ENCODE measurements at places on chromosomes 5 and 9.

DNA sequence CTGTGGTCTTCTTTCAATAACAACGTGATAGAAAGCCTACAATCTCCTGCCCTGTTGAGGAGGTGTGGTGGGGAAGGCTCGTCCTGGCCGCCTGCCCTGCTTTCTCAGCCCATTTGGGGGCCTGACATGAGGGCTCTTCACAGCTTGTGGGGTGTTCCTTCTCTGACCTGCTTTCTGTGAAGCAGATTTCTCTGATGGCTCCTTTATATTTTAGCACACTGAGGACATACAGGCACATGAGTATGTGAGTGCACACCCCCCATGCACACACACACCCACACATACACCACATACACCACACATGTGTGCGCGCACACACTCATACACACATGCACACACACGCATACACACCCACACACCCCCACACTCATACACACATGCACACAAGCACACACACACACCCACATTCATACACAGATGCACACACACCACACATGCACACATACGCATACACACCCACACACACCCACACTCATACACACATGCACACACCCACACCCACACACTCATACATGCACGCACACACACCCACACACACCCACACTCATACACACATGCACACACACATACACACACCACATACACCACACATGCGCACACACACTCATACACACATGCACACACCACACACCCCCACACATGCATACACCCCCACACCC is 117.5 kb downstream of the COL5A1 start:
- no peak for DNase-seq

DNA sequence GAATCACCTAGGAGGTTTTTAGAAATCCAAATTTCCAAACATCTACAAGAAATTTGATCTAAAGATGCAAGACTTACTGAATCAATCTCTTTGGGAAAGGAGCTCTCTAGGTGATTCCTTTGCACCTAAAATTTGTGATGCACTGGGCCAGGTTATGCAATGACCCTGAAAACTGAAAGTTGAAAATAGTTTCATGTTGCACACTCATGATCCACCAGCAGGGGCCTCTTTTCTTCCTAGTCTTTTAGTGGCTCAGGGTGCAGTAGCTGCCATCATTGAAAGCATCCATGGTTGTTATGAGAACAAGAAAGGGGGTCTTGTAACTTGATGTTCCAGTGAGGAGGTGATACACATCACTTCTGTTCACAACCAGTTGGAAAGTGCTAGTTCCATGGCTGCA is 486.8 kb downstream of the PSAT1 start:
- no peak for DNase-seq

GRCh38 chr9:113548221-113549041 is 84.9 kb downstream of the RGS3 start:
- DNase-seq = no peak

GRCh38 chr5:168076561-168076991 is 214.9 kb upstream of the WWC1 start:
- no peak for DNase-seq

DNA sequence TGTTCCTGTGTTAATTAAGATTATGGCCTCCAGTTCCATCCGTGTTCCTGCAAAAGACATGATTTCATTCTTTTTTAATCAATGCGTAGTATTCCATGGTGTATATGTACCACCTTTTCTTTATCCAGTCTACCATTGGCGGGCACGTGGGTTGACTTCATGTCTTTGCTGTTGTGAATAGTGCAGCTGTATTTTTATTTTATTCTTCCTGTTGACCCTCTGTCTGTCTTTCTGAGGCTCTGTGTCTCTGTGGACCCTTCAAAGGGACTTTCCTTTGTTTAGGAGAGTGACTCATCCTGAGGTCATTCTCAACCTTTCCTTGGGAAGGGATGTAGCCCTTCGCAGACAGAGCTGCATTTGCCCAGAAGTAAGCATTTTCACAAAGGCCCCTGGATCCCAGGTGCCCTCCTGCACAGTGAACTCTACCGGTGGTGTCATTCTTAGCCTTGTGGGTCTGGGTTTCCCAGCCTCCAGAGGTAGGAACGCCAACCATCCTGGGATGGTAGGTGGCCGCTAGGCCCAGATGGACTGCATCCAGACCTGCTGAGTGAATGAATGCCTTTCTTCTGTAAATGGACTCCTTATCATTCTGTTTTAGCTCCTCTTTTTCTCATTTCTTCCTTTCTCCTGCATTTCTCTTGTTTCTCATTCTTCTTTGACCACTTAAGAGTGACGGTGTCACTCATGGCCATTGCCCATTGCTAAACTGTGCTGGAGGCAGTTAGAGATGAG is 22.4 kb downstream of the TRIO start:
- no peak for DNase-seq

DNA sequence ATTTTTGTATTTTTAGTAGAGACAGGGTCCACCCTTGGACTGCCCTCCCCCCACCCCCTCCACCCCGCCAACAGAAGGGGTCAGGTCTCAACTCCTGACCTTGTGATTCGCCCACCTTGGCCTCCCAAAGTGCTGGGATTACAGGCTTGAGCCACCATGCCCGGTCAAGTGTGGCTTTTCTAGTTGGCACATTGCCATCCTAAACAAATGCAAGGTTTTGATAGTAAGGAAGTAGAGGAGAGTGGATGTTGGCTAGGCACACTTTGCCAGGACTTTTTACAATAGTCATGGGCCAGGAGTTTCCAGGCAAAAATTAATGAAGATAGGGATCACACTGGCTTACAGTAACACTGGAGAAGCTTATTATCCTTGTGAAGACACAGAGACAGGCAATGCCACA is 62.4 kb downstream of the GALNT12 start:
- DNase-seq = no peak

- DNase-seq = no peak
Observed at GRCh38 chr5:180670586-180671359, 21.4 kb upstream of the FLT4 start.

- DNase-seq = no peak
Observed at GRCh38 chr5:159330131-159330800, at the start of gene IL12B. Gene IL12B, minus strand, starts transcription at chr5:159330487. Its CDS starts 3,705 bp downstream, at chr5:159326782.

GRCh38 chr5:105639068-105639467 is 2031.7 kb downstream of the EFNA5 start:
- DNase-seq = no peak

DNA sequence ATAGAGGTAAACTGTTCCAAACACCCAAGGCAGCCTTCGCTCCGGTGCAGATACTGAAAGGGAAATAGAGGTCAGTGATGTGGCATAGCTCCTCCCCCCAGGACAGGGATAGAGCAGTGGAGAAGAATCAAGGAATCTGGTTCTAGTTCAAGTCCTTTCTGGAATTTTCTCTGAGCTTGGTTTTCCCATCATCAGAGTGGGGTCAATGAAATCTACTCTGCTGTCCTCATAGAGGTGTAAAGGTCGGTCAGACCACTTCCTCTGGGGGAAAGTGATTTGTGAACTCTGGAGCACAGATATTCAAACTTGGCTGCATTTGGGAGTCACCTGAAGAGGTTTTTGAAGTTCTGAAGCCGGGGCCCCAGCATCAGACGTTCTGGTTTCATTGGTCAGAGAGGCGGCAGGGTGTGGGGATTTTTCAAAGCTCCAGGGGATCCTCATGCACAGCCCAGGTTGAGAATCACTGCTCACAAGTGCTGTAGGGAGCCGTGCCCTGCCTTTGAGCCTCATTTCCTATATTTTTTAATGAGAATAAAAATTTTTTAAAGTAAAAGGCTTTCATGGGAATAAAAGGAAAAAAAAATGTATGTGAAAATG is 105.7 kb upstream of the RAD23B start:
- no peak for DNase-seq

DNA sequence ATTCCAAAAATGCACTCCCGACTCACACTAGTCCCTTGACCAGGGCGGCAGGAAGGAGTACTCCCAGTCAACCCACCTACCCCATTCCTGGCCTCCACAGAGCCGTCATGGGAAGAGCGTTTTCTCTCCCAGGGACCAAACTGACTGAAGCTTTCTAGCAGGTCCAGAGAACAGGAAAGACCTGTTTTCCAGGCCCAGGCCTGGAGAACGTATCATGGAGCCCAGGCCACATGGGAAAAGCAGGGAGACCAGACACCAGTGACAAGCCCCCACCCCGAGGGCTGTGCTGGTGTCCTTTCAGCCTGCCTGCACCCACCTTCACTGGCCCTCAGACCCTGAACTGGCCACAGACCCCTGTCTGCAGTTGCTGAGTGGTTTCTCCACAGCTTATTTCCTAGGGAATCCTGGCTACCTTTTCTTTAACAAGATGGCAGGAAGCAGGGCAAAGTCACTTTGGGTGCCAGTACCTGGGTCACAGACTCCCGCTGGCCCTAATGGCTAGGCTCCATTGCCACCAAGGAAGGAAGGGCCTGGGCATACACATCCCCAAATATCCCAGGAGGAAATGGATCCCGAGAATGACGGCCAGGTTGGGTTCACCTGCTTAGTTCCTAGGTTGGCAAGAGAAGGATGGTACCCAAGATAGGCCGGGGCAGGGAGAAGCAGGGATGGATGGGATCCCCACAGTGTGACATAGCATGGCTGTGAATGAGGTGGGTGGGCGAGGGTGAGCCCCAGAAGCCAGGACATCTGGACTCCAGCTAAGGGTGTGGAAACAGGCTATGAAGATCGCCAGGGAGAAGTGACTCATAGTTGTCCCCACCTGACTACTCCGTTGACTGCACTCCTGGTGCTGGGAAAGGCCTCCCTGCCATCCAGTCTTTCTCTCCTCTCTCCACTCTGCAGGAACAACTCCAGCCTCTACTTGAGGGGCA is 12.2 kb downstream of the CCNI2 start:
- no peak for DNase-seq

GRCh38 chr9:78971540-78971939 is 600.2 kb upstream of the TLE4 start:
- no peak for DNase-seq

GRCh38 chr5:2374703-2375102 is 376.8 kb downstream of the IRX2 start:
- DNase-seq = no peak

DNA sequence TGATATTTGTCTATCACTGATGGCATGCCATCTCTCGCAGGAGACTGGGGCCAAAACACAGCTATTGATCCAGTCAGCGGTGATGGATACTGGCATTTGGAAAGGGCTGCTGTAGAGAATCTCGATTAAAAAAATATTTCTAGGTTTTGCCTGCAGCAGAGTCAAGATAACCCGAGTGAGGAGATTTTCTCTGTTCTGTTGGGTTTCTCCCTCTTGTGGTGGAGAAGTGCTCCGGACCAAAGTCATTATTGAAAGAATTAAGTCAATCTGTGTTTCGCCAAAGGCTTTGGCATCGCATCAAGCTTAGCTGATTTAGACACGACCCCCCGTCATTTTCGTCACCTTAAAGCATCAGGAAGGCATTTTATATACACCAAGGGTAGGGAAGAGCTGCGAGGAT is 97.1 kb upstream of the IRX2 start:
- DNase-seq = no peak

DNA sequence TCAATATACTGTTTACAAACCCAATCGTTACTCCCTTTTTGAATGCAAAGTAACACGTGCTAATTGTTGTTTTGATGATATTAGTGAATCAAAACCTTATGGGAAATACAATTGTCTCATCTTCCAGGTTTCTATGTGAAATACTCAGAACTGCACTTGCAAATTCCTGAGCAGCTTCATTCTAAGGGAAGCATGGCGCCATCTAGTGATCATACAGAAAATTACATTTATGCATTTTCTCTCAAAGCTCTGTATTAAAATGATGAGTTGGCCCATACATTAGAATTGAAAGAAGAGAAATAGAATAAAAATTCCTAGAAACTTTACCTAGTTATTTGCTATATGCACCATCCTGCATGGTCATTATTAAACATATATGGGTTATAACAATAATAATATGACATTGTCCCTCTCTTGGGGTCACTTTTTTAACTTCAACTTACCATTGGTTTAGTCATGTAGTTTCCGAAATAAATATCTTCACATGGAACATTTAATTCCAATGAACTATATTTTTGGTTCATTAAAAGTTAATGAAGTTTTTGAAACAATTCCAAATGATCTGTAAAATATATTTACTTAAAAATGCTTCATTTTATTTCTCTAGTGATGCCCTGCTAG is 220.0 kb downstream of the PDE4D start:
- no peak for DNase-seq

- no peak for DNase-seq
Observed at GRCh38 chr5:141954194-141954593, 3.8 kb downstream of the PCDH12 start.

DNA sequence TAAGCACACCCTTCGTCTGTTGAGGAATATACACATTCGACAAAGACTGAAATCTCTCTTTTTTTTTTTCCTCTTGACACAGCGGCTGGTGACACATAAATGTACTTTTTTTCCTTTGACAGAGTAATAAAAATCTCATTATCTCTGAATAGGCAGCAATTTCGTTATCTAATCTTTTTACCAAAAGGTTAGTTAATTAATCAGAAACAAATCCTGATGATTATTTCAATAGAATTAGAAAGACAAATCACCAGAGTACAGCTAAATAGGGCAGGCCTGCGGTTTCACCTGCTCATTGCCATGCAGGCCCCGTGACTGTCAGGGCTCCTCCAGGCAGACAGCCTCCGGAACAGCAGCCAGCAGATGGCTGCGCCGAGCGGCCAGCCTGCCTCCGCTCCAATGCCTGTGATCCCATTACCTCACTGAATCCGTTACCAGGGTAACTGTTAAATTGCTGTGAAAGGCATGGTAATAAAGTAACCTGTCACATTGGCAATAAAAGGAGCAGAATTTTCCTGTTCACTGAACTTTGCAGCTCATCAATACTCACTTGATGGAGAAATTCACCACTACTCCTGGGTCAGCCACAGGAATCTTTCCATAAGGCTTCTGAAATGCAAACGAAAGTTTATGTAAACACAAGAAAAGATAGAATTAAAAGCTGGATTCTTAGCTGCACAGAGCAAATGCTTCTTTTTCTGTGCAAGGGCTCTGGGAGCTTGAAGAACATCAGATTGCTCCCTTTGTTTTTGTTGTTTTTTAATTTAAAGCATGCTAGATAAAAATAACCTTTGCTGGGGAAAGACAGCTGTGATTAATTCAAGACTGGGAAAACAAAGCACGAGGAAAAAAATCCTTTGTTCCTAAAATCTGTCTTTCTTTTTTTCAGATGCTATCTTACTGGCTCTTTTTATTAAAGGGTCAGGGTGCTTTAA is 666.4 kb upstream of the ZNF608 start:
- no peak for DNase-seq

GRCh38 chr5:76325326-76325725 is 77.8 kb upstream of the IQGAP2 start:
- DNase-seq = no peak

DNA sequence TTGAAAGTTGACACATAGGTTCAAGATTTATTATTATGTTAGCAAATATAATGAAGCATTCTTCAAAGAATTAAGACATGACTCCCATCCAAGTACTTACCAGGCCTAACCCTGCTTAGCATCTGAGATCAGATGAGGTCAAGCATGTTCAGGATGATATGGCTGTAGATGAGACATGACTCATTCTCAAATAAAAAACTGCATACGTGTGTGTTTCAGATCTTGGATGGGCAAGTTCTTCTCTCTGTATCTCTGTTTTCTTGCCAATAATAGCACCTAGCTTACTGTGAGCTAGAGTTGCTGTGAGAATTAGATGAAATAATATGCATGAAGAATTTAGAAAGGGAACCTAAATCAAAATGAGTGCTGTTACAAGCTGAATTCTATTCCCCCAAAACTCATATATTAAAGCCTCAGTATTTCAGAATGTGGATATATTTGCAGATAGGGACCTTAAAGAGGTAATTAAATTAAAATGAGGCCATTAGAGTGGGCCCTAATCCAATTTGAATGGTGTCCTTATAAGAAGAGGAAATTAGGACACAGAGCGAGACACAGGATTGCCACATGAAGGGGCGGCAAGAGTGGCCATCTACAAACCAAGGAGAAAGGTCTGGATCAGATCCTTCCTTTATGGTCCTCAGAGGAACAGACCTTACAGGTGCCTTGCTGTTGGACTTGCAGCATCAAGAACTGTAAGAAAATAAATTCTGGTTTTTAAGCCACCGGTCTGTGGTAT is 146.2 kb downstream of the MARCHF11 start:
- no peak for DNase-seq
